Caudate nucleus (tissue), 63 donors: ENCODE measurements at places on chromosomes 16 and 17.

DNA sequence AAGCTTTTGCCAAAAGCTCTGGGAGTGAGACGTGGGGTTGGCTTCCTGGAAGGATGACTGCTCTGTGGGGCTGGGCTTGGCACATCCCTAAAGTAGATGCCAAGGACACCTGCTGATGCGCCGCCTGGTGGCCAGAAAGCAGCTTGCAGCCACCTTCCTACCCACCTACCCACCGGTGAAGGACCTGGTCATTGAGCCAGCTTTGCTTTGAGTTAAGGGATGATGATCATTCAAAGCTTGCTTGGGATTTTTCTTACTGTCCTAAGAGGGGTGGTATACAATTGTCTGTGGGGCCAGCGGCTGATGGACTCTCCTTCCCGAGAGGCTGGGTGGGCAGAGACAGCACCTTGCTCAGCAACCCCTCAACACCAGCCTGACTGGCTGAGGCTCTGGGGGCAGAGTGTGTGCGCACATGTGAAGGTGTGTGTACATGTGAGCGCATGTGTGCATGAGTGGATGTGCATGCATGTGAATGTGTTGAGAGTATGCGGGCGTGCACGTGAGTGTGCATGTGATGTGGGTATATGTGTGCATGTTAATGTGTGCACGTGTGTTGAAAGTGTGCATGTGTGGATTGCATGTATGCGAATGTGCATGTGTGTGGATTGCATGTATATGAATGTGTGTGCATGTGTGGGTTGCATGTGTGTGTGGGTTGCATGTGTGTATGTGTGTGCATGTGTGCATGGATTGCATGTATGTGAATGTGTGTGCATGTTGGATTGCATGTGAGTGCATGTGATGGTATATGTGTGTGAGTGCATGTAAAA lies 18.6 kb downstream of the C1QTNF1 start:
- DNase-seq = no peak

DNA sequence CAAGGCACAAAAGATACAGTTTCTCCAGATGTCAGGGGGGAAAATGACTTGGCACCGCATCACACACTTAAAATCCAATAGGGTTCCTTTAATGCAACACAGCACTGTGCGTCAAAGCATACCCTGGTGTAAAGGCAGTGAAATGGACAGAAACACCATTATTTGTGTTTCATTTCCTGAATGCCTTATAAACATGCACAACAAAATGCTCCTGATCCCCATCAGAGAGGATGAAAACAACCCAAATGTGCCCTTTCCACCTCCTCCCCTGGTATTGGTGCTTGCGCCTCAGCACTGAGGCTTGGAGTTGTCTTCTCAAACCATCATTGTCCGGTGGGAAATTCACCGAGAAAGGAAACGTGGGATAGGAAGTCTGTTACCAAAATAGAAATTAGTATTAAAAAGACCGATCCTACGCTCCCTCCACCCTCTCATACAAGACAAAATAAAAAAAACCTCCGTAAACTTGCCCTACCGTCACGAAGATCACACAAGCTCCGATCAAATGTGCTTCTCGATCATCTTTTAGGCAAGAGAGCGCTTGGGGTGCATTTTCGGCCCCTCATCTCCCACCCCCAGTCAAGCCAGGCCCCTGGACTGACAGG lies 722 bp downstream of the CDC27 start:
- no peak for DNase-seq

GRCh38 chr17:869567-870525 lies 87.7 kb downstream of the MRM3 start:
- DNase-seq = no peak

- DNase-seq = no peak
Observed at GRCh38 chr17:72861811-72862210, 230.7 kb downstream of the SLC39A11 start.

GRCh38 chr16:57411362-57411976 lies 6.9 kb downstream of the CCL17 start:
- DNase-seq = no peak

DNA sequence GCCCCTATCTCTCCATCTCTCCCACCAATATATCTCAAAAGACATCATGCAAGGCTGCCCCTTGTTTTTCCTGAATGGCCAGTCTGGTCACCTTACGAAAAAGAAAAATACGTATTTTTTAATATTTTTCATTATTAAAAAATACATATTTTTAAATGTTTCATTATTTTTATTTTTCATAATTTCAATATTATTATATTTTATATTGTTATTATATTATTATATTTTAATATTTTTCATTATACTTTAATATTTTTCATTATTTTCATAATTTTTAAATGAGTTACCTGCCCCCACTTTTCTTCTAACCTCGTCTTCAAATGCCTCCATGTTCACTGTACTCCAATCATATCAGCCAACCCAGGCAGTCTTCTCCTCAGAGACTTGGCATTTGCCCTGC lies 116.0 kb upstream of the ERCC4 start:
- no peak for DNase-seq

- DNase-seq = no peak
Observed at GRCh38 chr17:27457360-27457715, 1.1 kb downstream of the KSR1 start.

- DNase-seq = no peak
Observed at GRCh38 chr16:70250748-70251628, 752 bp downstream of the EXOSC6 start.

DNA sequence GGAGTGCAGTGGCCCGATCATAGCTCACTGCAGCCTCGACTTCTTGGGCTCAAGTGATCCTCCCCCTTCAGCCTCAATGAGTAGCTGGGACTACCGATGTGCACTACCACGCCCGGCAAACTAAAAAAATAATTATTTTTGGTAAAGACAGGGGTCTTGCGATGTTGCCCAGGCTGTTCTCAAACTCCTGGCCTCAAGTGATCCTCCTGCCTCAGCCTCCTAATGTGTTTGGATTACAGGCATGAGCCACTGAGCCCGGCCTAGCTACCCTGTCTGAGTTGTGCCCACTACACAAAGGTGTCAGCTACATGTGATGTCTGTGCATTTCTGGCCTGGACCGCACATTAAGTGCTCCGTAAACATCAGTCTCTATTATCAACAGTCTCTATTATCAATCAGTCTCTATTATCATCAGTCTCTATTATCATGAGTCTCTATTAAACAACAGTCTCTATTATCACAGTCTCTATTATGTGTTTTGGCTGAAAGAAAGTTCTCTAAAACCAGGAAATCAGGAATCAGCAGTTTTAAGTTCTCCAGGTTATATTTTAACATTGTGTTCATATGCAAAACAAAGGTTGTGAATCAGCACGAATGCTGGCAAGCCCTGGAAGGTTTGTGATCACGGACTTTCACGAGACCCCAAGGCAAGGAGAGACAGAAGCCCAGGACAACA lies 721 bp upstream of the WWOX start:
- DNase-seq = no peak

DNA sequence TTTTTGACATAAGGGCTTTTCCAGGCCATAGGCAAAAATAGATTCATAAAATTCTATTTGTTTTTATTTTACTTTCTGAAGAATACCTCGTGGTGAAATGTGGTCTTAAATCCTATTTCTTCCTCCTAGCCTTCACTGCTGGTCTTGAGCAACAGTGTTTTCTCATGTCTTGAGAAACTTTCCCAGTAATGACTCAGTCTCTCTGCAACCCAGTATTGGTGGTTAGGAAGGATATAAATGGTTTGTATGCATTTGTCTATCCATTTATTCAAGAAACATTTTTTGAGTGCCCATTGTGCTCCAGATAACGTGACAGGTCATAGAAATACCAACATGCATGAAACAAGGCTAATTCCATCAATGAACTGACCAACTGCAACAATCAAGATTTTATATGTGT lies 213.9 kb downstream of the TMEM114 start:
- no peak for DNase-seq

DNA sequence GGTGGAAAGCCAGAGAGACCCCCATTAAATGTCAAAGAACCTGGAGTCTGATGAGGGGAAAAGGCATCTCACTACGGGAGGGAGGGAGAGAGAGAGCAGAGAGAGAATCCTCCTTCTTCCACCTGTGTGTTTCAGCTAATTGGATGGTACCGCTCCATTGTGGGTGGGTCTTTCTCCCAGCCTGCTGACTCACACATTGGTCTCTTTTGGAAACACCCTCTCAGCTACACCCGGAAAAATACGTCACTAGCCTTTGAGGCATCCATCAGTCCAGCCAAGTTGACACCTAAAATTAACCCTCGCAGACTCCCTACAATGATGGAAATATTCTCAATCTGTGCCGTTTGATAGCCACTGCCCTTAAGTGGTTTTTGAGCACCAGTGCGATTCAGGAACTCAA lies 100.4 kb downstream of the ELAC2 start:
- DNase-seq = no peak

DNA sequence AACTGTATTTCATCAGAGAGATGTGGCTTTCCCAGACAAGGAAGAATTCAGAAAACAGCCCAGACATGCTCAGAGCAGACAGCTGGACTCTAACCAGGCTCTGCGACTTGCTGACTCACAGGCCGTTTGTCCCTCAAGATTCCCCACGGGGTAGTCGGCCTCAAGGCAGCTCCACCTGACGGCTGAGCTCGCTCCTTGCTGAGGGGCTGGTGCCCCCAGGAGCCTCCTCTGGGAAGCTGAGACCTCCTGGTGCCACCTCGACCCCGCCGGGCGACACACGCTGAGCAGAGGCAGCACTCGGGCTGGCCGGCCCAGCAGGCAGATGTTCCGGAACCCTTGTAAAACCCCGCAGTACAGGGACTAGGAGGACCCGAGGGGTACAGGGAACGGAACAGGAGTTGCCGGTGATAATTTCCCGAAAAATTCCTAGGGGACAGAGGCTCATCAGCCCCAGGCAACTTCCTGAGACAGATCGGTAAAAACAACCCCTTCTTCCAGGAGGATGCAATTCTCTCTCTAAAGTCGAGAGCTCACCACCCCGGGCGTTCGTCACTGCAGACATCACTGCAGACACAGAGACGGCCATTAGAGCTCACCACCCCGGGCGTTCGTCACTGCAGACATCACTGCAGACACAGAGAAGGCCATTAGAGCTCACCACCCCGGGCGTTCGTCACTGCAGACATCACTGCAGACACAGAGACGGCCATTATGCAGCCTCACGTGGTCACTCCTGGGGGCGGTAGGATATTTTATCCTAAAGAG lies 19.9 kb downstream of the RPH3AL start:
- DNase-seq = no peak

DNA sequence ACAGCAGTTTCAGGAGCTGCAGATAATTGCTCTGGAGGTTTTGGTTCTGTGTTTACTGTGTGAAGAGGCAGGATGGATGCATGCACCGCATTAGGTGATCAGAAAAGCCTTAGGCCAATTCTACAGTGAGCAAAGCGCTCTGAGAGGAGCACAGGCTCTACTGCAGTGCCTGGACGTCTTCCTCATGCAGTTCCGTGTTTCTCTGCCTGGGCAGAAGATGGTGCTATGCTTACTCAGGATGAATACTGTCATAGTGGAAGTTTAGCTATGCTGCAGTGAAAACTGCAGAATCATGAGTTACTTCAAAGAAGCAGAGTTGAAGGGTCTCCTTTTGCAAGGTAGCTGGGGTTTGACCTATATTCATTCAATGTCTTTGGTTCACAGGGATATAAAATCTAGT lies 1012.4 kb downstream of the KCNJ18 start:
- no peak for DNase-seq

GRCh38 chr17:18182110-18182977 lies 1.3 kb upstream of the ALKBH5 start:
- no peak for DNase-seq

GRCh38 chr17:6789146-6789545 lies 13.1 kb downstream of the FBXO39 start:
- no peak for DNase-seq

GRCh38 chr17:40399185-40399584 lies 18.5 kb downstream of the TOP2A start:
- DNase-seq = no peak

DNA sequence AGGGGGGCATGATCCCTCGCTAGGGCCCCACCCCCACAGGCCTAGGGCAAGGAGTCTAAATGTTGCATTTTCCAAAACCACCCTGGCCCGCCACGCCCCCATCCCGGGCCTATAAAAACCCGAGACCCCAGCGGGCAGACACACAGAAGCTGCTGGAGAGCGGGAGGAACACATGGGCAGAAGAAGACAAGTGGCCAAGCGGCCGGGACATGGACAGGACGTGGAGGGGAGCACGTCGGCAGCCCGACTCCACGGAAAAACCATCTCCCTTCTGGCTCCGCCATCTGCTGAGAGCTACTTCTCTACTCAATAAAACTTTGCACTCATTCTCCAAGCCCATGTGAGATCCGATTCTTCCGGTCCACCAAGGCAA lies 34.1 kb upstream of the ENPP7 start:
- no peak for DNase-seq

DNA sequence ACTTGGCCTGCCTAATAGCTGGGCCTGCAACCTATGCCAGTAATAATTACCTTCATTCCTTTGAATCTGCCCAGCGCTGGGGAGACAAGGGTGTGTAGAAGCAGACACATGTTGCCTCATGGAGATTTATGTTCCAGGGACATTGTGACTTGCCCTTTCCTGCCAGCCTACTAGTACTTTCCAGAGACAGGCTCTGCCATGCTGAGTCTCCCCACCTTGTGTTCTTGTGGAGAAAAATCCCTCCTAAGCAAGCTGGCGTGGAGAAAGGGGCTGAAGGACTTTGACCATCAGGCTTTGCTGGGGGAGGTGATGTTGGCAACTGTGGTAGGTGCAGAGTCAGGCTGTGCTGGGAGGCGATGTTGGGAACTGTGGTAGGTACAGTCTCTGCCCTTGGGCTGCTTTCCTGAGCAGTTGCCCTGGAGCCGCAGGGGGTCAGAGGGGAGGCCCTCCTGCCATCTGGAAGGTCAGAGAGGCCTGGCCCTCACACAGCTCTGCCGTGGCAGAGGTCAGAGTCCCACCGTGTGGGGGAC lies 4.0 kb downstream of the KSR1 start:
- DNase-seq = no peak

GRCh38 chr17:11996722-11997146 lies 541 bp downstream of the ZNF18 start:
- DNase-seq = no peak

- DNase-seq = peak; percentile 68
Observed at GRCh38 chr17:79201536-79202227, 127.1 kb downstream of the ENGASE start.

DNA sequence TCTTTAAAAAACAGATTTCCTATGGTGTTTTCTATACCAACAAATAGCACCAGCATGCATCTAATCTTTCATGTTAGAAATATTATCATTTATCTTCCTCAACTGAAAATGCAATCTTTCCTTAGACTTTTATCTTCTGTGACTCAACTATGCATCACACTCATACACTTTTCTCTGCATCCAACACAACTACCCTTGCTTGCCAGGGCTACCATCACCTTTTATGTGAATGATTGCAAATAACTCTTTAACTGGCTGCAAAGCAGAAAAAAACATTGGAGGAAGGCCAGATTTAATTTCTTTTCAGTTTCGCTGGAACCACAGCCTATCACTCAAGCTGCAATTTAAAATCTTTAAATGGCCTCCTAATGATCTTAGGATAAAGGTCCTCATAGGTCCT lies 212.9 kb downstream of the CDH8 start:
- DNase-seq = no peak
